PC-3 (cell line): ENCODE measurements at places on chromosomes 7 and 10. TPM values are rescaled to one million over a fixed set of nuclear protein-coding genes. Genes with fewer than 3 reads are reported as not detected.
A peak's percentile ranks its signal among the peaks of the same experiment; 100 is the strongest.

The CLDN3 gene
- total RNA-seq = 51.6 and 70.7 TPM in 2 replicates

GRCh38 chr10:32347363-32348022 lies 535 bp upstream of the EPC1 start:
- peak; percentile 36 for DNase-seq

- no peak for DNase-seq
These were observed 255.0 kb downstream of the ADK start for GRCh38 chr10:74406006-74406405.

DNA sequence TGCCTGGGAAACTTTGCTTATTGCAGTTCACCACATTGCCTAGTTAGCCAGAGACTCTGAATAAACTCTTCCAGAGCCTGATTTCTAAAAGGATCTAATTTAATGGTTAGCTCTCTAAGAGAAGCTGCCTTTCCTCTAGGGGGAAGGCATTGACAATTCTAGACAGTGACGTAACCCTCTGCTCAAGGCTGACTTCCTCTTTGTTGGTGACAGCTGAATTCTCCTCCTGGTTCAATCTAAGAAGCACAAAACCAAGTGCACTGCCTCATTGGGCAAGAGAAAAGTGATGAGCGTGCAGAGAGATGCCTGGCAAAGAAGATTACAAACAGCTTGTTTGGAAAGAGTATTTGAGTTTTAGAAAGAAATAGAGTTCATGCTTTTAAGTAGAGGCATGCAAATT lies 102.7 kb downstream of the MACC1 start:
- DNase-seq = no peak

GRCh38 chr7:146176860-146177259 lies 60.3 kb downstream of the CNTNAP2 start:
- DNase-seq = no peak
